ENCODE measurements at places on chromosomes 16 and 17. TPM values are rescaled to one million over a fixed set of nuclear protein-coding genes. Genes with fewer than 3 reads are reported as not detected.
A peak's percentile ranks its signal among the peaks of the same experiment; 100 is the strongest.

- peaks cover 86% of the 10 kb centered on the region for H3K4me1 ChIP-seq
- H3K27me3 ChIP-seq = no peaks in the 10 kb centered on the region
- peak overlapping the region; percentile 81 for H3K27ac ChIP-seq
- peak overlapping the region; percentile 33 for H3K4me3 ChIP-seq
These were observed 27.1 kb downstream of the CDH13 start for GRCh38 chr16:82653550-82654511.

DNA sequence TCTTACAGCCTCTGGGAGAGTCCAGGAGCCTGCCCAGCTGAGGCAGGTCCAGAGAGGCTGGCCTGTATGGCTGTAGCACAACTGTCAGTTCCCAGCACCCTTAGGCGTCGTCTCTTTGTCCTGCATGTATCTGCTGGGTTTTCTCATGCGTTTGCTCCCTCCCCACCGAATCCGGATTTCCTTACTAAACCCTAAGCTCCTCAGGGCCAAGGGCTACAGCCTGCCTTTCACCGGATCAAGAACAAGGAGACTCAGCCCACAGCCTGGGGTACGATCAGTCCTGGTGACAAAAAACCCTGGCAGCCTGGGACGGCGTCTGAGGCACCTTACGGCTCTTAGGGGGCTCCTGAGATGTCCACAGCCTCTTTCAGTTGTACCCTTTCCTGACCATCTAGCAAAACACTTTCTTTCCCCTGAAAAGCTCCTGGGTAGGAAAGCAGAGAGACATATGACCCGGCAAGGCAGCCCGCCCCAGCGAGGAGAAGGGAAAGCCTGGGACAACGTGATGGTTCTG, 12.2 kb downstream of the HIC1 start:
- peaks cover 70% of the 10 kb centered on the region for H3K36me3 ChIP-seq
- no peak overlapping the region for H3K27ac ChIP-seq
- H3K4me3 ChIP-seq = peak overlapping the region; percentile 24

GRCh38 chr16:54116124-54116655, 170.4 kb downstream of the IRX3 start:
- peaks cover 19% of the 10 kb centered on the region for H3K36me3 ChIP-seq
- H3K4me3 ChIP-seq = no peak overlapping the region
- no peaks in the 10 kb centered on the region for H3K27me3 ChIP-seq
- DNase-seq = no peak
- no peaks in the 10 kb centered on the region for H3K4me1 ChIP-seq

GRCh38 chr17:58207451-58207850, 11.6 kb downstream of the MKS1 start:
- H3K4me3 ChIP-seq = no peak overlapping the region
- H3K27me3 ChIP-seq = no peaks in the 10 kb centered on the region
- no peak overlapping the region for H3K27ac ChIP-seq
- H3K36me3 ChIP-seq = peaks cover 12% of the 10 kb centered on the region
- no peaks in the 10 kb centered on the region for H3K4me1 ChIP-seq

GRCh38 chr16:9797306-9797705, 384.9 kb downstream of the GRIN2A start:
- no peaks in the 10 kb centered on the region for H3K4me1 ChIP-seq
- H3K36me3 ChIP-seq = no peaks in the 10 kb centered on the region
- H3K27me3 ChIP-seq = no peaks in the 10 kb centered on the region
- H3K4me3 ChIP-seq = no peak overlapping the region

DNA sequence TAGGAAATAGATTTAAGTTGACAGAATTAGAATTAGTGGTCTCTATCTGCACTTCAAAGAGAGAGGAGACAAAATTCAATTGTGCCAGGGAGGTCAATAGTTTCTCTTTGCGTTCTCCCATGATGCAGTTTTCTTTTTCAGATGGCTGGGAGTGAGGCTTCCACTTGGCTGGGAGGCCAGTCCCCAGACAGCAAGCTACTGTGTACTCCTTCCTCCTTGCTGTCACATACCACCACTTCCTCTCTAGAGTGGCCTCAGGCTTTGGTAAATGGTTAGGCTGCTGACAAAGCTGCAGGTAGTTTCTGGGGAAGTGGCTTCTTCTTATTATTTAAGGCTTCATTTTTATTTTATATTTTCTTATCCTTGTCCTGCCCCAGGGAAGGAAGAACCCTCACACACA, 106.2 kb upstream of the HS3ST4 start:
- H3K27me3 ChIP-seq = peaks cover 3% of the 10 kb centered on the region
- DNase-seq = no peak
- H3K4me1 ChIP-seq = no peaks in the 10 kb centered on the region
- H3K27ac ChIP-seq = no peak overlapping the region

DNA sequence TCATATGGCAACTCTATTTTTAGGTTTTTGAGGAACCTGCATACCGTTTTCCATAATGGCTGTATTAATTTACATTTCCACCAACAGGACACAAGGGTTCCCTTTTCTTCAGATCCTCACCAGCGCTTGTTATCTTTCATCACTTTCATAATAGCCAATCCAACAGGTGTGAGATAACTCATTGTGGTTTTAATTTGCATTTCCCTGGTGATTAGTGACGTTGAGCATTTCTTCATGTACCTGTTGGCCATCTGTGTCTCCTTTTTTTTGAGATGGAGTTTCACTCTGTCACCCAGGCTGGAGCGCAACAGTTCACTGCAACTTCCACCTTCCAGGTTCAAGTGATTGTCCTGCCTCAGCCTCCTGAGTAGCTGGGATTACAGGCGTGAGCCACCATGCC, 36.2 kb upstream of the ABCC3 start:
- peaks cover 3% of the 10 kb centered on the region for H3K27me3 ChIP-seq
- no peaks in the 10 kb centered on the region for H3K4me1 ChIP-seq
- no peaks in the 10 kb centered on the region for H3K36me3 ChIP-seq

DNA sequence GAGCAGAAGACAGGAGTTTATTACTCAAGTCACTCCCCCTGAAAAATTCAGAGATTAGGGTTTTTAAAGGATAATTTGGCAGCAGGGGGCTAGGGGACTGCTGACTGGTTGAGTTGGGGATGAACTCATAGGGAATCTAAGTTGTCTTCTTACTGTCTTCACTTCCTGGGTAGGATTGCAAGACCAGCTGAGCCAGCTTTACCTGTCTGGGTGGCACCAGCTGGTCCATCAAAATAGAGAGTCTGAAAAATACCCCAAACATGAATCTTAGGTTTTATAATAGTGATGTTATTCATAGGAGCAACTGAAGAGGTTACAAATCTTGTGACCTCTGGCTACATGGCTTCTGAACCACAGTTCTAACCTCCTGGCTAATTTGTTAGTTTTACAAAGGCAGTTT, 157.9 kb downstream of the PPM1E start:
- H3K4me3 ChIP-seq = no peak overlapping the region
- no peak for DNase-seq

DNA sequence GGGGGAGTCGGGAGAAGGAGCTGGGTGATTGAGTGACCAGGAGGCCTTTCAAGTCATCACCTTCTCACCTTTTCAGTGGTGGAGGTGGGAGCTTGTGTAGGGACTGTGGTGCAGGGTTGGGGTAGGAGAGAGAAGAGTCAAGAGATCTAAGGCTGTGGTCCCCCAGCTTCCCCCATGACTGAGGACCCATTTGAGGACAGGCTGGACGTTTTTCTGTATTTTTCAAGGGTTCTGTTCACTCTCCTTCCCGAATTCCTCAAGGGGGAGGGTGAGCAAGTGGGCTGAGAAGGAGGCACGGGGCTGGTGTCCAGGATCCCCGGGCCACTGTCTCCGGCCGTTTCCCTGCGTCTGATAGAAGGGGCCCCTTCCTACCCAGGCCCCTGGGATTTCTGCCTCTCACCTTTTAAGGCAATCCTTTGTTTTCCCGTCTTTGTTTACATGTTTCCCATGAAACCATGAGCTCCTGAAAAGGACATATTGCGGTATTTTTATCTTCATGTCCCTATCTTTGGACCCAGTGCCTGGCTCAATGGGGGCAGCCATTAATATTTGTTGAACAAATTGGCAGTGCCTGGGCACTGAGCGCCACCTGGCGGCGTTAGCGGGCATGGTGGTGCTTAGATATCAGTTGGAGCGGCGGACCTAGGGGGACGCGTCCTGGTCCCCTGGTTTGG, 9.2 kb upstream of the CD300A start:
- DNase-seq = peak; percentile 80
- H3K4me1 ChIP-seq = peaks cover 23% of the 10 kb centered on the region
- peaks cover 3% of the 10 kb centered on the region for H3K27me3 ChIP-seq

- H3K27me3 ChIP-seq = peaks cover 2% of the 10 kb centered on the region
- no peak for DNase-seq
- H3K27ac ChIP-seq = no peak overlapping the region
- H3K4me3 ChIP-seq = no peak overlapping the region
These were observed 33.6 kb upstream of the APPBP2 start for GRCh38 chr17:60559659-60559994.

DNA sequence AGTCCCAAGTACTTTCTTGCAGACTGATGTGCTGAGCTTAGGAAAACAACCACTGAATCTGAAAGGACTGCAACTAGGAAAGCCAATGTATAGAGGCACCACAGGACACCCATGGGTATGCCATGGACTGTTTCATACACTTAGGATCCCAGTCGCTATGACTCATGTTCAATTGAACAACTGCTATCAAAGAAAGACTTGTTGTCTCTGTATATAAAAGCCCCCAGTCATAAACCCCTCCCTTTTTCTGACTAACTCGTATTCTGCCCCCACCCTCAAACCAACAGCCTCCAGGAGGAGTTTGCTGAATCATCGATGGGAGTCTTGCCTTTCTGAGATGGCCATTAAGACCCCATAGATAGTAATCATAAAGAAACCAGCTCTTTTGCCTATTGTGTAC, 205.4 kb downstream of the ANKFN1 start:
- peaks cover 9% of the 10 kb centered on the region for H3K27me3 ChIP-seq
- H3K4me3 ChIP-seq = no peak overlapping the region
- no peak overlapping the region for H3K27ac ChIP-seq
- H3K36me3 ChIP-seq = no peaks in the 10 kb centered on the region
- DNase-seq = no peak
- H3K4me1 ChIP-seq = no peaks in the 10 kb centered on the region

- H3K27me3 ChIP-seq = no peaks in the 10 kb centered on the region
- no peak overlapping the region for H3K4me3 ChIP-seq
- peaks cover 6% of the 10 kb centered on the region for H3K36me3 ChIP-seq
- no peak overlapping the region for H3K27ac ChIP-seq
- peaks cover 3% of the 10 kb centered on the region for H3K4me1 ChIP-seq
These were observed 98.5 kb upstream of the RPRML start for GRCh38 chr17:47077576-47077975.

- H3K4me3 ChIP-seq = no peak overlapping the region
- H3K4me1 ChIP-seq = no peaks in the 10 kb centered on the region
- no peak for DNase-seq
- H3K27me3 ChIP-seq = no peaks in the 10 kb centered on the region
- H3K36me3 ChIP-seq = no peaks in the 10 kb centered on the region
These were observed 121.6 kb downstream of the NTN1 start for GRCh38 chr17:9142772-9143494.

DNA sequence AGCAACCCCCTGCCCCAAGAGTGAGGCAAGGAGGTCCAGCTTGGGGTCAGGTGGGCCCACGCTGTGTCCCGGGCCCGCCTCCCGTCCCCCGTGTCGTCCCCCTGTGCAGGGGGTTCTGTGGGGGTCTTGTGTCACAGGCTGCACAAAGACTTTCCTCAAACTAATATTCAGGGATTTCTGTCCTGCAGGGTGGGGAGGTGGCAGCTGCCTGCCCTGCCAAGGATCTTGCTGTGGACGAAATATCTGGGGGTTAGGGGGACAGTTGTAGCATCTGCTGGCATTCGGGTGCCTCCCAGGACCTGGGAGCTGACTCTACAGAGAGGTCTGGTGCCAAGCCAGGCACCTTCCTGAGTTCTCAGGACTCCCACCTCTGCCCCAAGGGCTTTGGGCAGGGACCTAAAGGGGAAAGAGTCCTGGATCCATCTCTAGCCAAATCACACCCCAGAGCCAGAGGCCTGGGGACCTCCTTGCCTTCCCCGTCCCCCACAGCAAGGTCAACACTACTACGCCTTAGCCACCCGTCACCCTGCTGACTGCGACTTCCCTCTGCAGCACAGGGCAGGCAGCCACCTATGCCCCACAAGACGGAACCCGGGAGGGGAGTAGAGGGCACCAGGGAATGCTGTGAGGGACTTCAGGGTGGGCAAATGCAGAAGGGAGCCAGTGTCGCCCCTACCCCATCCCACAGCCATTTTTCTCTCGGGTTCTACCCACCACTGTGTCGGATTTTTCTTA, 59.3 kb downstream of the TMEM132E start:
- no peak for DNase-seq
- no peak overlapping the region for H3K4me3 ChIP-seq
- H3K27me3 ChIP-seq = peaks cover 9% of the 10 kb centered on the region
- no peak overlapping the region for H3K27ac ChIP-seq
- no peaks in the 10 kb centered on the region for H3K36me3 ChIP-seq

DNA sequence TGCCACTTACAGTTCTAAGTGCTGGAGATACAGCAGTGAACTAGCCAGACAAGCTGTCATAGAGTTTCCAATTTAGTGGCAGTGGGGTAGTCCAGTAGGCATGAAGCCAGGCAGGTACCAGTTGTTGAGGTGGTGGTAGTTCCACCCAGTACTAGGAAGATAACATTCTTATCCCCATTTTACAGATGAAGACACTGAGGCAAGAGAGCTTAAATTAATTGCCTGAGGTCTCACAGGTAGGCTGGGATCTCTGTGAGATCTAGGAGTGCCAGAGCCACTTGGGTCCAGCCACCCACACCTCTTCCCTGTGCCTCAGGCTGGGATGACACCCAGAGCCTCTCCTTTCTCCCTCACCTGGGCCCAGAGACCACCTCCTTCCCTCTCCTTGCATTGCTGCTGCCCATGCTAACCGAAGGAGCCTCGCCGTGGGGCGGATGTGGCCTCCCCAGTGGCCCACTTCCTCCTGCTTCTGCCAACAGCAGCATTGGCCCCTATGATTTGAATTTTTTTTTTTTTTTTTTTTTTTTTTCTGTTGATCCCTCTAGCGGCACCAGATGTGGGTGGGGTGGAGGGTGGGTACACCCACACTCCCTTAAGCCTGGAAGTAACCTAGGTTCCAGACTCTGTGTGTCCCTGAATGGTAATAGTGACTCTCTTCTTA, 114.0 kb downstream of the PRKCB start:
- H3K27me3 ChIP-seq = no peaks in the 10 kb centered on the region
- peak; percentile 80 for DNase-seq
- H3K36me3 ChIP-seq = no peaks in the 10 kb centered on the region
- H3K27ac ChIP-seq = peak overlapping the region; percentile 77
- peaks cover 90% of the 10 kb centered on the region for H3K4me1 ChIP-seq

GRCh38 chr17:68718465-68718864, 117.3 kb upstream of the FAM20A start:
- H3K4me3 ChIP-seq = no peak overlapping the region
- no peaks in the 10 kb centered on the region for H3K4me1 ChIP-seq
- no peaks in the 10 kb centered on the region for H3K36me3 ChIP-seq
- DNase-seq = no peak

DNA sequence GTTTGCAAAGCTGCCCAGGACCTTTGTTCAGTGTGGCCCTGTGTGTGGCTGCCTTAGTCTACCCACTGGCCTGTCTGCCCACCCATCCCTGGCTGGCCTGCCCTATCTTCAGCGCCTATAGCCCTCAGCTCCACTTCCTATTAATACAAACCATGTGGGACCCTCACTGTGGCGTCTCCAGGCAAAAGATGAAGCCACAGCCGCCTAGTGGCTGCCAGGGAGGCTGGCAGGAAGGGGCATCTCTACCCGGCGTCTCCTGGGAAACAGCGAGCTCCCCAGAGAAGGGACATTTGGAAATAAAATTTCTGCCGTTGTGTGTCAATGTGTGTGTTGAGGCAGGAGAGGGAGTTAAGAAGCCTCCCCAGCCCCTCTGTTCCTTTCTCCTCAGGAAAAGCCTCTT, 31.5 kb downstream of the NEUROD2 start:
- peaks cover 11% of the 10 kb centered on the region for H3K36me3 ChIP-seq
- H3K4me3 ChIP-seq = no peak overlapping the region
- peaks cover 7% of the 10 kb centered on the region for H3K4me1 ChIP-seq
- H3K27me3 ChIP-seq = peaks cover 4% of the 10 kb centered on the region

CSNK1D gene
- total RNA-seq = 110 TPM

MYOCD gene
- total RNA-seq = not detected

OR1F1 gene
- total RNA-seq = not detected

CHMP6 gene
- 17.3 TPM for total RNA-seq

RPL13 gene
- 3,430 TPM for total RNA-seq

TP53TG3B gene
- not detected for total RNA-seq

IGSF6 gene
- 0.14 TPM for total RNA-seq
